ENCODE measurements at places on chromosomes 12 and 14. TPM values are rescaled to one million over a fixed set of nuclear protein-coding genes. Genes with fewer than 3 reads are reported as not detected.

Gene CLEC2A
- total RNA-seq = not detected

- DNase-seq = no peak
Observed at GRCh38 chr14:76968621-76969063, 59.9 kb downstream of the IRF2BPL start.

GRCh38 chr14:32014057-32014456, 63.0 kb upstream of the ARHGAP5 start:
- DNase-seq = no peak

DNA sequence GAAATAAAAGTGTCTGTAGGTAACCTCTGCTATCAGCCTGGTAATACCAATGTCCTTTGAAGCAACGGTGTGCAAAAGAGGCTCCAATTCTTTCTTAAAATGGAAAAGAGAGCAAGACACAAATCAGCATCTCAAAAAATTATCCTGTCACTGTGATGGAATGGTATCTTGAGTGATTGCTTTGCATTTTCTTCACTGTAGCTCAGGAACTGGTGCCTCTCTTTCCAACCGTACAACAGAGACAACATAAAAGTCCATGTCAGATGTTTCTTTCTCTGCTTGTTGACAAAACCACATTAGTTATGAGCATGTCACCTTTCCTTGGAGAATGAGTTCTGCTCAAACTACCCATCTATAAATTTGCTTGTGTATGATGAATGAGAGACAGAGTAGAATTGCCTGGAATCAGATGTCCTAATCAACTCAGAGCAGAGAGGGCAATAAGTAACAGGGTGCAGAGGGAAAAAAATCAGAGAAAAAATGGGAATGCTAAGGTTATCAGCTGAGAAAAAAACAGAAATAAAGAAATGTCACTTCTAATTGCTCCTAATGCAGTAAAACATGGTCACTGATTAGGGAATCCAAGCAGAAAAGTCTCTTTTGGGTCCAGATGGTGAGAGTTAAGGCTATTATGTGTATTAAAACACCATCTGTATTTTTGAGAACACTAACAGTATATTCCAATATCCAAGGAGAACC, 465.0 kb upstream of the ATP2B1 start:
- no peak for DNase-seq

All from HFFc6 (cell line).